ENCODE measurements at places on chromosomes 4 and X.

DNA sequence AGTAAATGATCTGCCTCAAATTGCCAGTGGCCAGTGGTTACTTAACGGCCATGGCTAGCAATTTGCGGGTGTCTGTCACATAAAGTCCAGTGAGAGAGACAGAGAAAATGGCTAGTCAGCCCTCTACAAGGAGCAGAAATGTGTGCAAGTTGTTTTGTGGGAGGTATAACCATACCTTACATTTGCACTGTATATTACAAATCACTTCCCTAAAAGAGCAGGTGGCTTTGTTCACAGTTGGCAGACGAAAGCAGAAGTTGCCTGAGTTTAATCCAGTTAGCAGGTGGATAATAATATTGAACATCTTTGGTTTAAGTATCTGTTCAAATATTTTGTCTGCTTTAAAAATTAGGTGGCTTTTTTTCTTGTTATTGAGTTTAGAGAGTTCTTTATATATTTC is 15.6 kb downstream of the SRPX start:
- DNase-seq: no peak

DNA sequence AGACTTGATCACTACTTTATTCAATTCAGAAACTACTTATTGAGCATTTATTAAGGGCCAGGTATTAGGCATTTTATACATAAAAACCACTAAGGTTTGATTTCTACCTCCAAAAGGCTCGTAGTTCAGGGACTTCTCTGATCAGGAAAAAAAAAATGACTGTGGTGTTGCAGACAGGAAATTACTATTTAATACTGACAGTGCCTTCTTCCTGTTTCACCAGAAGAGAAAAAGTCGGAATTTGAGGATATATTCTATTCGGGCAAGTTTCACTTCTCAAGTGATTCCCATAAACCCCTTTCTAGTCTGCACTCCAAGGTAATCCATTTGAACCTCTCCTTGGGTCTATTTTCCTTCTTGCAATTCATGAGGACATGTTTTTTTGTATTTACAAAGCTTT is 15.3 kb upstream of the TASL start:
- no peak for DNase-seq

- DNase-seq: no peak
These were observed 38.4 kb downstream of the TMEM271 start for GRCh38 chr4:537436-538264.

DNA sequence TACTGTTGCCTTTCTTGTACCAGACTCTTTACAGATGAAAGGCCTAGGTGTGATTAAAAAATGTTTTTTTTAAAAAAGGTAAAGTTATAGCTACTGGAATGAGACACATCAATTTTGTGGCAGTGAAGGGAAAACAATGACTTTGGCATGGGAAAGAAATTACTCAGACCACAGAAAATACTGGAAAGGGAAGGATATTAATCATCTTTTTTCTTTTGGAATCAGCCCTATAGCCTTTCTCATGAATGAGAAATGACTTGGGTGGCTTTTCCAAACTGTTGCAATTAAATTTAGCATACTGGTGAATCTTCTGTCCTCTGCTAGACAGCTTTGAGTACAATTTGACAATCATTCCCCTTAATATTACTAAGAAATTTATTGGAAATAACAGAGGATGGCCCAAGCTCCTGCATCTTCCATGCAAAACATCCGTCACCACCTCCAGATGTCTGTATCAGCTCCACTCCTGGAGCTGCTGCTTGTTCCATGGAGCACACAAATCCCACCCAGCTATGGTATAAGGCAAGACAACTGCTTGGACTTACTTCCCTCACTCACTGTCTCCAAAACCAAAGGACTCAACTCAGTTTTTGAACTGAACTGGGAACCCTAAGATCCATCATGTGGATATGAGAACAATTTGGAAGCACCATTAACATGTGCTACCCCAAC is 97.6 kb upstream of the ARSJ start:
- no peak for DNase-seq

GRCh38 chr4:126790633-126791032 is 842.1 kb upstream of the INTU start:
- no peak for DNase-seq

DNA sequence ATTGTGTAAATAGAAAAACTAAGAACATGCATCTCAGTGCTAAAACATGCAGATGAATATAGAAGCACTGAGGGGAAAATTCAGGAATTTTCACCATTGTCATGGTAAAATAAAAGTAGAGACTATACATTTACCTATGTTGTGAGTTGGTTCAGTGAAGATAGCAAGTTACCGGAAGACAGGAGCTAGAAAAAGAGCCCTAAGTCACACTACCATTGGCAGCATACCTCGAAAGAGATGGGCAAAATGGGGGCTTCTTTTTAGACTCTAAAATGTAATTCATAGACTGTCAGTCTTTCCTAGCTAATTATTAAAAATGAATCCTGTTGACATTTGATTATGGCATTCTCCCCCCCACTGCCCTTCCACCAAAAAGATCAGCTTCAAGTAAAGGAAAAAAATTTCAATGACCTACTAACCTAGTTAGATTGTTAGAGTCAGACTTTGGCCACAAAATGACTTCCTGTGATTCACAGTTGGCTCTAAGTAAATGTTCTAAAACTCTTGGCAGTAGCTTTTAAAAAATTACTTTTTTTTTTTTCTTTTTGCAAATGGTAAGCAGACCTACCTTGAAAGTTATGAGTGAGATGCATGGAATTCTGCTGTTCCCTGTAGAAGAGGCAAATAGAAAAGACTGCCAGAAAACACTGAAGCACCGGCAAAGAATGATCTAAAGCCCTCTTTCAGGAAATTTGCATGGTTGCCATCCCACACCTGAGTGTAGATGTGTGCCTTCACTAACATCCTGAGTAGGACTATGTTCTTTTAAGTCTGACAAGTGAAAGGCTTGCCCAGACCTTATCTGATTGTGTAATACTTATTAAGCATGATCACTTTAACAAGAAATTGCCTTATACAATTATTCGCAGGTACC is 26.4 kb upstream of the ARSJ start:
- DNase-seq: no peak

GRCh38 chrX:7163146-7163677 is 15.3 kb upstream of the PUDP start:
- DNase-seq: no peak
